BE2C (cell line): ENCODE measurements at places on chromosomes 1 and 21.
A peak's percentile ranks its signal among the peaks of the same experiment; 100 is the strongest.

DNA sequence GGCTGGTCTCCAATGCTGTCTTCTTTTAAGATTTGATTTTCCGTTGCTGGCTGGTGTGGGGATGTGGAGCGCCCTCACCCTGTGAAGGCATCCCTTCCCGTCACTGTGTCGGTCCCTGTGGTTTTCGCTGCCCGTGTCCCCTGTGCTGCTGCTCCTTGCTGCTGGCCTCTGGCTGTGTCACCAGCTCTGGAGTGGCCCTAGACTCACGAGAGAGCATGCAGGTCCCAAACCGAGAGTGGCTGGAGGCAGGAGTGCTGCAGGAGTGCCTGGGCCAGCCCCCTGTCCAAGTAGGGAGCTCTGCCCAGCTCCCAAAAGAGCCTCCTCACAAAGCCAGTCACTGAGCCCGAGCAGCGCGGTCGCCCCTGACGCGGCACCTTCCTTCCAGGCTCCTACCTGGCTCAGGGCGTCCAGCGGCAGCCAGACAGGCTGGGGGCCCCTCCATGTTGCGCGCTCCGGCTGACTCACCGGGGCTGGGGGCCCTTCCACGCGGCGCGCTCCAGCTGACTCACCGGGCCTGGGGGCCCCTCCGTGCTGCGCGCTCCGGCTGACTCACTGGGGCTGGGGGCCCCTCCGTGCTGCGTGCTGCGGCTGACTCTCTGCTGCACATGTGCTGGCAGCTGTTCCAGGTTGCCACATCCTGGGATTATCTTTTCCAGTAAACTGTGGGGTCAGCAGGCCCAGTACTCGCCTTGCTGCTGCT is 106.7 kb upstream of the COL6A1 start:
- peak; percentile 78 for DNase-seq

DNA sequence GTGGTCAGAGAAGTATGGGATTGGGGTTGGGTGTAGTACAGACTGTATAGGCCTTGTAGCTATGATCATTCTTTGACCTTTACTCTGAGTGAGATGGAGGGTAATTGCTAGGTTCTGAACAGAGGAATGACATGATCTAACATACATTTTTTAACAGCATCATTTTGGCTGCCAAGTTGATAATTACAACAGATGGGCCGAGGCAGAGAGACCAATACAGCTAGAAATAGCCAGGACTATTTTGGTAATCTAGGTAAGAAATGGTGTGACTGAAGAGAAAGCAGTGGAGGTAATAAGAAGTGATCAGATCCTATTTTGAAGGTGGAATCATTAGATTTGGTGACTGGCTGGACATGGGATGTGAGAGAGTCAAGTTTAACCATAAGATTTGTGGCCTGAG is 43.5 kb downstream of the RPAP2 start:
- DNase-seq, result no peak

GRCh38 chr1:234617986-234618736 is 8.2 kb upstream of the IRF2BP2 start:
- DNase-seq, result no peak

DNA sequence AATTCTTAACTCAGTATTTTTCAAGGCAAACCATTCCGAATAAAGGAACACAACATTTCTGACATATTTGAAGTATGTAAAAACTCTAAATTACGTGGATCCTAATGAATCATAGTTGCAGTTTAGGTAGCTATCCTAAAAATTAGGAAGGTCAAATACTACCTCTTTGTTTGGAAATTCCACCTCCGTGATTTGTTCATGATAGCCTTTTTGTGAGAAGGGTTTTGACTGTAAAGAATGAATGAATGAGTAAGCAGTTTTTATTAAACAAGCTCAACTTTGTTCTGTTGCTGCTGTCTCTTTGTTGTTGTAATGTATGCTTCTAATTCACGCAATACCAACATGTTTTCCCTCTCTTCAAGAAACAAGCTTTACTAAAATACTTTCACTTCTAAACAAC is 840.4 kb downstream of the USP25 start:
- no peak for DNase-seq
